ENCODE measurements at places on chromosomes 1 and 21.

GRCh38 chr21:15063081-15063813, 1.6 kb downstream of the NRIP1 start:
- peak; percentile 45 for DNase-seq

DNA sequence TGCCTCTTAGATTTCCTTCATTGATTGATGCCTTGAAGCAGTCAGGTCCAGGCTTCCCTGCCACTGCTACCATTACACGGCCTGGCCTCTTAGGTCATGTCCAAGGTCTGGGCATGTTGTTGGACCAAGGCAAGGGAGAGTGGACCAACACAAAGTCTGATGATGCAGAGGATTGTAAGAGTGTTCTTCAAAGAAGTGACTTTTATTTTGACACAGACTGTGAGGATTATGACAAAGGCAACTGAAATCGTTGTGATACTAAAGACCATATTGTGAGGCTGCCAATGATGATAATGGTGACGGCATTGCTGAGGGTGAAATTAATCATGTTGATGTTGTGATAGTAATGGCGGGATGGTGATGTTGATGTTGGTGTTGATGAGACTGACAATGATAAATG, 149.5 kb downstream of the GRIK3 start:
- no peak for DNase-seq

- no peak for DNase-seq
Measured at GRCh38 chr1:38097284-38097898, 50.8 kb upstream of the POU3F1 start.

GRCh38 chr1:1282998-1283397, 2.8 kb downstream of the SCNN1D start:
- DNase-seq = peak; percentile 66

- no peak for DNase-seq
Measured at GRCh38 chr1:115669002-115669673, 27.4 kb downstream of the VANGL1 start.

- no peak for DNase-seq
Measured at GRCh38 chr21:19124691-19125090, 721.1 kb upstream of the TMPRSS15 start.

GRCh38 chr1:85585799-85586198, 5.2 kb downstream of the CCN1 start:
- no peak for DNase-seq

DNA sequence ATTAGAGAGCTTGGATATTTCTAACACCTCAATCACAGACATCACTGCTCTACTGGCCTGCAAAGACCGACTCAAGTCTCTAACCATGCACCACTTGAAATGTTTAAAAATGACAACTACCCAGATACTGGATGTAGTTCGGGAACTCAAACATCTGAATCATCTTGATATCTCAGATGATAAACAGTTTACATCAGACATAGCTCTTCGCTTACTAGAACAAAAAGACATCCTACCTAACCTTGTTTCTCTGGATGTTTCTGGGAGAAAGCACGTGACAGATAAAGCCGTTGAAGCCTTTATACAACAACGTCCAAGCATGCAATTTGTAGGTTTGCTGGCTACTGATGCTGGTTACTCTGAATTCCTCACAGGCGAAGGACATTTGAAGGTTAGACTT, 45.1 kb downstream of the ZYG11B start:
- DNase-seq = no peak

DNA sequence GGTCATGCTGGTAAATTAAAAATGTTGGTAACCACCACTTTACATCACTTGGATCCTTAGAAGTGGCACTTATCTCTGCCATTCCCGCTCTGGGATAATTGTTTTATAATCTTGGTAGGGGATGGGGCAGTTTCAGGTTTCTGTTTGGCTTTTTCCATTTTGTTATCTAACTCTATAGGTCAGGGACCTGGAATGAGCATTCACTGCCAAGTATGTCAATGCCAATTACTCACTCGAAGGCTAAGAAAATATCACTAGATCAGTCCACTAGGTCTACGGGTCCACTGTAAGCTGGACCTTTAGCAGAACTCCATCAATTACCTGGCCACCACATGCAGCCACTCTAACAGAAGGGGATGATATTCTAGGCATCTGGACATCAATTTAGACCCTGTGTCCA, 4.5 kb upstream of the DIP2A start:
- DNase-seq = no peak

- no peak for DNase-seq
Measured at GRCh38 chr1:110205591-110206155, 4.4 kb upstream of the KCNC4 start.

DNA sequence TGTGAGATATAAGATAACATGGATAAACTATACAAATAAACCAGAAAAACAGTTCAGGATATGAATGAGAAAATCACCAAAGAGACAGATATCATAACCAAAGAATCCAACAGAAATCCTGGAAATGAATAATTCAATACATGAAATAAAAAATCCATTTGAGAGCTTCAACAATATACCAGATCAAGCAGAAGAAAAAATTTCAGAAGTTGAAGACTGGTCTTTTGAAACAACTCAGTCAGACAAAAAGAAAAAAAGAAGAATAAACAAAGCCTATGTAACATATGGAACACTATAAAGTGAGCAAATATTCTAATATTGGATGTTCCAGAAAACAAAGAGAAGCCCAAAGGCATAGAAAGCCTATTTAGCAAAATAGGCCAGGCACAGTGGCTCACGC, 5.2 kb upstream of the KRTAP12-2 start:
- DNase-seq = no peak

DNA sequence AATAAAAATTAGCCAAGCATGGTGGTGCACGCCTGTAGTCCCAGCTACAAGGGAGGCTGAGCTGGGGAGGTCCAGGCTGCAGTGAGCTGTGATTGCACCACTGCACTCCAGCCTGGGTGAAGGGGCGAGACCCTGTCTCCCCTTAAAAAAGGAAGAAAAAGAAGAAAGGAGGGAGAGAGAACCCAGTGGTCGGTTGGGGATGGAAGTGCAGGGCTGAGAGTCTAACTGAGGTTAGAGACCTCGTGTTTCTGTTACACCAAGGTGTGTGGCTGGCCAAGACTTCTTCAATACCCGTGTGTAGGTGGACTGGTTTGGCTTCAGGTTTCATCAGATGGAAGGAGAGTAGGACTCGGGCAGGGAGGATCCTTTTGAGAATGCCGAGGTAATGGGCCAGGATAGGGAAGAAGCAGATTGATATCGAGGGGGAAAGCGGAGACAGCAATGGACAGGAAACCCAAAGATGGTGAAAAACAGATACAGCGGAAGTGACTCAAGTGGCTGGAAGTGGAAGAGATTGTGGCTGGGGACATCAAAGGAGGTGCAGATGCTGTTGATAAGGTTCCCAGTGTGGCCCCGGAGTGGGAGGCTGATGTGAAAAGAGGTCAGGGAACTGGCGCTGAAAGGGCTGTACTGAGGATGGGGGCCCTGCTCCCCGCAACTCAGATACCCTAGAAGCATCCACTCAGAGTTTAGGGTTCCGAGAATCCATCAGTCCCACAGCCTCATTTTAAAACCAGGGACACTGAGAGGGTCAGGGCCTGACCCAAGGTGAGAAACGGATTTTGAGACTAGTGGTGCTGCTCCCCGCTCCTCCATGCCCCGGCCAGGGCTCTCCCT, 681 bp upstream of the UBXN10 start:
- peak; percentile 77 for DNase-seq
